CD14-positive monocyte (primary cell): ENCODE measurements at places on chromosomes 2 and 18. TPM values are rescaled to one million over a fixed set of nuclear protein-coding genes. Genes with fewer than 3 reads are reported as not detected.

Gene CAPN14
- polyA plus RNA-seq: not detected

DNA sequence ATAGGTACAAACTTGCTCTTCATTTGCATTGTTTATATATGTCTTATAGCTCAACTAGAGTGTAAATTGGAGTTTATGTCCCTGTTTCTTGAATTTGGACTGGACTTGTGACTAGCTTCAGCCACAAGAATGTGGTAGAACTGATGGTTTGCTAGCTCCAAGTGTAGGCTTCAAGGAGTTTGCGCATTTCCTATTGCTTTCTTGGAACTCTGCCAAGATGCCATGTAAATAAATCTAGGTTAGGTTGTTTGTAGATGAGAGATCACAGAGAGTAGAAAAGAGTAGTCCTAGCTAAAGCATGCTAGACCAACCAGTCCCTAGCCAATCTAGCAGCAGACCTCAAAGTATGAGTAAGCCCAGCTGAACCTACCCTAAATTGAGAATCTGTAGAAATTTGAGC lies 183.0 kb upstream of the CYP26B1 start:
- no peak for DNase-seq

GRCh38 chr2:157901325-157901724 lies 25.2 kb upstream of the ACVR1 start:
- DNase-seq: no peak

GRCh38 chr2:10202131-10202665 lies 79.7 kb downstream of the RRM2 start:
- DNase-seq: no peak

Gene TUBA4B
- not detected in 2 replicates for polyA plus RNA-seq

- DNase-seq: no peak
Measured at GRCh38 chr18:22471546-22472131, 53.9 kb upstream of the CTAGE1 start.

DNA sequence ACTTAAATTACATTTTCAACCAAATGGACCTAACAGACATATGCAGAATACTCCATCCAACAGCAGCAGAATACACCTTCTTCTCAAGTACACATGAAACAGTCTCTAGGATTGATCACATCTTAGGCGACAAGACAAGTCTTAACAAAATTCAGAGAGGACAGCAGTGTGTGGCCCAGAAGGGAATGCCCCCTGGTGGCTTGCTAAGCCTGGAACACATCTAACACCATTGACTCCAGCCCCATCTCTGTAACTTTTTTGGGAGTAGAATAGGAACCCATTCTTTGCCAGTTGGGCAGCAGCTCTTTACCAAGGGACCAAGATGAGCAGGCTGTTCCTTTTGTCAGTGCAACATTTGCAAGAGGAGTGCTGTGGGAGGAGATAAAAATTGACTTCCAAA lies 249.9 kb downstream of the PLCL1 start:
- peak; percentile 3 for DNase-seq

Gene C2orf15
- 0.11 TPM for polyA plus RNA-seq

DNA sequence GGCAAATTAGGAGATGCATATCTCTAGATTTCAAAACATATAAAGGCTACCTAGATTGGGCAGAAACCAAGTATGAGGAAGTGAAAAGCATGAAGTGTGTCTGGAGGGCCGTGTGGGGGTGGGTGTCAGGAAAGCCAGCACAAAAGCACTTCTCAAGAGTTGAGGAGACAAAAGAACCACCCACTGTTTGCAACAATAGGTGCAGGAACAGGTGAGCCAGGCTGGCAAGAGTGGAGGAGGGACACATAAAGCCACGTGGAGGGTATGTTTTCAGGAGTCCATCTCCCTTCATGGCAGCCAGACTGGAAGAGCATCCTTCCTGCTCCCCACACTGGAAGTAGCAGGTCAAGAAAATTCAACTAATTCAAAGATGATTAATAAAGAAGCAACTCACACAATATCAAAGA lies 96.4 kb downstream of the CERS6 start:
- no peak for DNase-seq

Gene MAIP1
- polyA plus RNA-seq: 2.6 and 4.2 TPM in 2 replicates
